H9 (cell line): ENCODE measurements at places on chromosomes 7 and 10. TPM values are rescaled to one million over a fixed set of nuclear protein-coding genes. Genes with fewer than 3 reads are reported as not detected.
A peak's percentile ranks its signal among the peaks of the same experiment; 100 is the strongest.

- H3K4me1 ChIP-seq = no peaks in the 10 kb centered on the region
- H3K36me3 ChIP-seq = no peaks in the 10 kb centered on the region
- no peak overlapping the region for H3K4me3 ChIP-seq
- DNase-seq = no peak
- no peaks in the 10 kb centered on the region for H3K27me3 ChIP-seq
Measured at GRCh38 chr7:37571806-37572205, 111.8 kb upstream of the GPR141 start.

DNA sequence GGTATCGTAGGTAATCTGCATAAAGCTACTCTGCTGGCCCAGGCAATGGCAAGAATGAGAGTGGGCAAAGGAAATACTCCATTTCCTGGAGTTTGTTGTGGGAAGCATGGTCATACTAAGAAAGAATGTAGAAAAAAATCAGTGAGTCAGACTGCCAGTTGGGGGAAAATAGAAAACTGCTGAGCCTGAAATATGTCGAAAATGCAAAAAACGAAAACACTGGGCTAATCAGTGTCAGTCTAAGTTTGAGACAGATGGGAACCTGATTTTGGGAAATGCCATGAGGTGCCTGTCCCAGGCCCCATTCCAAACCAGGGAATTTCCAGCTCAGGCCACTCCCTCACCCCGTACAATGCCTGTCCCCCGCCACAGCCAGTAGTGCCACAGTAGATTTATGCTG is 150.0 kb downstream of the ZNF33B start:
- H3K27me3 ChIP-seq = no peaks in the 10 kb centered on the region
- H3K27ac ChIP-seq = no peak overlapping the region
- no peak for DNase-seq
- no peak overlapping the region for H3K4me3 ChIP-seq

- H3K4me1 ChIP-seq = no peaks in the 10 kb centered on the region; the same call in 1 of the 2 replicates
- no peak overlapping the region for H3K4me3 ChIP-seq
- H3K27ac ChIP-seq = no peak overlapping the region
- no peaks in the 10 kb centered on the region; the same call in 2 of the 3 replicates for H3K36me3 ChIP-seq
Measured at GRCh38 chr7:159231017-159231416, 86.3 kb upstream of the VIPR2 start.

DNA sequence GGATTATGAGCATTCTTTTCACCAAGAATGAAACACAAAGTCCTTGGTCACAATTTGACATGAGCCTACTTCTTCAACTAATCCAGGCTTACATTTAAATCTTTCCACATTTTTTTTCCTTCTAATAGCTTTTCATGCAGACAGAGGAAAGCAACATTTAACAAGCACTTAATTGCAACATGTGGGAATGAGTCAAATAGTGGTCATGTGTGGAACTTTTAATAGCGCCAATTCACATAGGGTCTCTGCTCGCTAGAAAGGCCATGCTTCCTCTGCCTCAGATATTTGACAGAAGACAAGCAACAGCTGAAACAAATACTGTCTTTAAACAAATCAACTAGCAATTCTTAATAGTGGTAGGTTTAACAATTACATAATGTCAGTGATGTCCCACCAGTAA is 285.9 kb upstream of the ETV1 start:
- H3K27ac ChIP-seq = no peak overlapping the region
- H3K4me1 ChIP-seq = no peaks in the 10 kb centered on the region
- H3K36me3 ChIP-seq = no peaks in the 10 kb centered on the region
- H3K4me3 ChIP-seq = no peak overlapping the region
- H3K27me3 ChIP-seq = no peaks in the 10 kb centered on the region
- no peak for DNase-seq

DNA sequence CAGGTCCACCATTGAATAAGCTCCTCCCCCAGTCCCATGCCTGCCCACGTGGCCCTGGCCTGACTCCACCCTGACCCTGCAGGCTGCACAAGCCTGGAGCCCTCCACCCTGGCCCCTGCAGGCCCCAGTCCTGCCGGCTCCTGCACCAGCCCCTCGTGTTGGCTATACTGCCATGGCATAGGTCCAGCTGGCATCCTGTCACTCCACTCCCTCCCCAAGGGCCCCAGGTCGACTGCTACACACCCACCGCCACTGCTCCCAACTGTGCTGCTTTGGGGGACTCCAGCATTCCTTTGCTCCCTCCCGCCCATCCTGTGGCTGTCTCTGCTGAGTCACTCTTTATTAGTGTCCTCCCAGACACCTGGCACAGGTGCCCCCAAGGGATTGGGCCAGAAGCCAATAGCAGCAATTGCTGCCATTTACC is 32.4 kb upstream of the HSPA12A start:
- no peaks in the 10 kb centered on the region for H3K4me1 ChIP-seq
- H3K4me3 ChIP-seq = no peak overlapping the region
- H3K27me3 ChIP-seq = no peaks in the 10 kb centered on the region

GRCh38 chr10:130078120-130078519 is 32.5 kb downstream of the C10orf143 start:
- no peaks in the 10 kb centered on the region; the same call in 1 of the 2 replicates for H3K4me1 ChIP-seq
- H3K4me3 ChIP-seq = no peak overlapping the region
- DNase-seq = no peak
- no peaks in the 10 kb centered on the region for H3K27me3 ChIP-seq
- H3K36me3 ChIP-seq = no peaks in the 10 kb centered on the region; the same call in 2 of the 3 replicates
- H3K27ac ChIP-seq = no peak overlapping the region

DNA sequence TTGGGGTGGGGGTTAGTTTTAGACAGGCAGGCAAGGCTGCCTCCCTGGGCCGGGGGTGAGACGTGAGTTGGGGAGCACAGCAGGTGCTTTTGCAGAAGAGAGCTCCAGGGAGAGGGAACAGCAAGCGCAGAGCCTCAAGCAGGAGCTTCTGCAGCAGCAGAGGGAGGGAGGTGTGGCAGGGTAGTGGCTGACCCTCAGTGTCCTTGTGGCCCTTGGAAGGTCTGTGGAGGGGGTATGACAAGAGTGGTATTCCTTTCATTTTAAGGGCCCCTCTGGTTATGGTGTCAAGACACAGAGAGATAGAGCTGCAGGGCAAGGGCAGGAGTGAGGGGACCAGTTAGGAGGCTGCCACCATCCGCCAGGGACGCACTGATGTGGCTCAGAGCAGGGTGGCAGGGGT is 138.9 kb downstream of the EBF3 start:
- H3K4me1 ChIP-seq = no peaks in the 10 kb centered on the region
- H3K4me3 ChIP-seq = no peak overlapping the region
- H3K27ac ChIP-seq = no peak overlapping the region

DNA sequence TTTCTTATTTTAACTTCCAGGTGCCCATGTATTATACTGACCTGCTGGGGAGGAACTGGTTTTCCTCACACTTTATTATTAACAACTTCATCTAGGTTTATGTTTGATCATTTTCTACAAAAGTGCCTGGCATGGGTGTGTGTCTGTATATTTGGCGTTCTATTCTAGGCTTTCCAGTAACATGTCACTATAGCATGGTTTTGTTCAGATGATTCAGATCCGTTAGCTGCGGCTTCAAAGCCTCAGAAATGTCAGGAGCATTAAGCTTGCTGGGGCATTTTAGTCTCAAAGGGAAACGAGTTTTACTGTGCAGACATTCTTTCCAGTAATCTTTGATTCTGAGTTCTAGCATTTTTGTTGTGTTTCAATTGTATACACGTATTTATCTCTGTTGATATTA is 2.3 kb downstream of the INPP5A start:
- no peaks in the 10 kb centered on the region; the same call in 1 of the 2 replicates for H3K27me3 ChIP-seq
- DNase-seq = no peak
- no peaks in the 10 kb centered on the region for H3K36me3 ChIP-seq
- H3K4me1 ChIP-seq = no peaks in the 10 kb centered on the region; the same call in 1 of the 2 replicates
- H3K4me3 ChIP-seq = 0 out of 3 replicates have a peak overlapping the region, but pooled peaks have one; percentile 25

ADAMTS14 gene
- 1.6 and 1.9 TPM in 2 replicates for total RNA-seq
